Neuronal stem cell (in vitro differentiated cells): ENCODE measurements at places on chromosomes 6 and 20.
A peak's percentile ranks its signal among the peaks of the same experiment; 100 is the strongest.

DNA sequence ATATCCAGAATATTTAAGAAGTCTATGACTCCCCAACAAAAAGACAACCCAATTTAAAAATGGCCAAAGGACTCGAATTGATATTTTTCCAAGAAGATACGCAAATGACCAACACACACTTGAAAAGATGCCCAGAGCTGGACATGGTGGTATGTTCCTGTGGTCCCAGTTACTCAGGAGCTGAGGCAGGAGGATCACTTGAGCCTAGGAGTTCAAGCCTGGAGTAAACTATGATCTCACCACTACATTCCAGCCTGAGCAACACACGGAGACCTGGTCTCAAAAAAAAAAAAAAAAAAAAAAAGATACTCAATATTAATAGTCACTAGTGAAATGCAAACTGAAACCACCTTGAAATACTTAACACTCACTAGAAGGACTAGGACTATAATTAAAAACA is 12.2 kb upstream of the ARMC2 start:
- DNase-seq, result no peak

- DNase-seq, result peak; percentile 52
Measured at GRCh38 chr6:22784601-22785410, 215.4 kb downstream of the HDGFL1 start.

- DNase-seq, result no peak
Measured at GRCh38 chr6:146819596-146820320, 221.0 kb downstream of the ADGB start.

- DNase-seq, result no peak
Measured at GRCh38 chr20:43925801-43926200, 11.1 kb downstream of the TOX2 start.
